ENCODE measurements at places on chromosomes 5 and 9.
A peak's percentile ranks its signal among the peaks of the same experiment; 100 is the strongest.

DNA sequence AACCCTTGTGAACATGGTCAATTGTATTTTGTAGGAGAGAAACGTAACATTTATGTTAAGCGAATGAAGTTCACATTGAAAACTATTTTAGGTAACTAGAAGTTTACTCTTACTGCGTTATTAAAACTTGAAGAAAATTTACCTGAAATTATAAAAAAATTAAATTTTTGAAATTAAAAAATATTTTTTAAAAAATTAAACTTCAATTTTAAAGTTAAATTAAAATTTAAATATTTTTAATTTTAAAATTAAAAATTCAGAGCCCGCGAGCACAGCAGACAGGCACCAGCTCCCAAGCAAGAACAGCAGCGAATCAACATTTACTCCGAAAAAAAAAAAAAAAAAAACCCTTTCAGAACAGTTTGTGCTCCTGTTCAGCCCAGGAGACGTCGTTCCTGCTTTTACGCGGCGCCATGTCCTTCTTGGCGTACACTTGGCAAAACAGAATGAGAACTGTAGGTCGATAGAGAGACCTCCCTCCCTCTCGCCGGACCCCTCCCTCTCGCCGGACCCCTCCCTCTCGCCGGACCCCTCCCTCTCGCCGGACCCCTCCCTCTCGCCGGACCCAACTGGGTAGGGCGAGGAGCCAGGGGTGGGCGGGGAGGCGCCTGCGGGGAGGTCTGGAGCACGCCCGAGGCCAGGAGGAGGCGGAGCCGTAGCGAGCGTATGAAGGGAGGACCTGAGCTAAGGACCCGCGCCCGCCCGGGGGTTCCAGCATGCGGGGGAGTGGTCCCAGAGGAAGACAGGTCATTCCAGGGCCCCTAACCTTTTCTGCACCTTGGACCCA is 235.8 kb downstream of the ROR2 start:
- DNase-seq = peak; percentile 57

DNA sequence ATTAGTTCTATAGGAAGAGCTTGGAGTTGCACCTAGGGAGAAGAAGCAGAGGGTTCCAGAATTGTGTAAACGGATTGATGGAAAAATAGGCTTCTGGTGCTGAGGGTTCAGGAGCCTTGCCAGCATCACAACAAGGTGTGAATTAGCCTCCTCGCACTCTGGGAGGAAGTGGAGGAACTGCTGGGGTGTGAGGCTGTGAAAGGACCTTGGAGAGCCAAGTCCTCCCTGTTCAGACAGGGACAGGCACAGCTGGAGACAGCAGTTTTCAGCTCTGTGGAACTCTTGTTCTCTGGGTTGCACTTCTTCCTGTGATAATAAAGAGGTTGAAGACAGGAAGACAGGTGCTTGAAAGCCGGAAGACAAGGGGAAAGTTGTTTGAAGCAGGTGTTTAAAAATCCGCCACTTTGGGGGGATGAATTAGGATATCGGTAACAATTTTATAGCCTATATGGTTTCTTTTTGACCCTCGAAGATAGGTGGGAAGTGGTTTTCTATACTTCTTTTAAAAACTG is 22.6 kb downstream of the DAPK1 start:
- no peak for DNase-seq

DNA sequence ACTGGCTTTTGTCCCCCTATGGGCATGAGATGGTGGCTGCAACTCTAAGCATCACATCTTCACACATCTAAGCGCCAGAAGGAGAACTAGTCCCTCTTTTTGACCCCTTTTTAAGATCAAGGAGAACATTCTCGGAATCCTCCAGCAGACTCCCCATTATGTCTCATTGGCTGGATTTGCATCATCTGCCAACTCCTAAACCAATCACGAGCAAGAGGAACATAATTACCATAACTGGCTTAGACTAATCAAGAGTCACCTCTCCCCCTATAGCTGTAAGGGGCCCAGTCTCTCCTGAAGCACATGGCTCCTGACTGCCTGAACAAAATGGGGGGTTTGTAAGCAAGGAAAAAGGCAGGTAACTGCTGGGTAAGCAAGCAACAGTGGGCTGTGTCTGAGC is 68.5 kb upstream of the IQGAP2 start:
- DNase-seq = no peak

GRCh38 chr9:8723195-8723594 is 923.6 kb upstream of the DMAC1 start:
- DNase-seq = no peak

DNA sequence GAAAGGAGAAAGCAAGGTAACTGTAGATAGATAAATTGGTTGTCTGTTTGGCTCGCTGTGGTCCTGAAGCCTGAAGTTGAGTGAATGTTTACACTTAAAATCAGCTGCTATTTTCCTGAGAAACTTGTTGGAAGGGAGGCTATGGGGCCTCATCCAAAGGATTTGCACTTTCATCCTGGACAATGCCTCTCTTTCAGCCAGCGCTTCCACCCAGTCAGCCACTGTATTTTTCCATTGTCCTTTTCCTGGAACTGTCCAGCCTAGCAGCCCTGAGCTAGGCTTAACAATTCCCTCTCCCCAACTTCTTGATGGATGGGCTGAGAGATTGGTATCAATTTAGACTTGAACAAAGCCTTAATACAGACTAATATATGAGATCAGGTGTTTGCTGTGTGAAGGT is 429.2 kb downstream of the DMAC1 start:
- DNase-seq = peak; percentile 90

GRCh38 chr9:137985637-137986071 is 108.1 kb downstream of the CACNA1B start:
- DNase-seq = no peak

GRCh38 chr9:113569472-113570060 is 106.0 kb downstream of the RGS3 start:
- no peak for DNase-seq

DNA sequence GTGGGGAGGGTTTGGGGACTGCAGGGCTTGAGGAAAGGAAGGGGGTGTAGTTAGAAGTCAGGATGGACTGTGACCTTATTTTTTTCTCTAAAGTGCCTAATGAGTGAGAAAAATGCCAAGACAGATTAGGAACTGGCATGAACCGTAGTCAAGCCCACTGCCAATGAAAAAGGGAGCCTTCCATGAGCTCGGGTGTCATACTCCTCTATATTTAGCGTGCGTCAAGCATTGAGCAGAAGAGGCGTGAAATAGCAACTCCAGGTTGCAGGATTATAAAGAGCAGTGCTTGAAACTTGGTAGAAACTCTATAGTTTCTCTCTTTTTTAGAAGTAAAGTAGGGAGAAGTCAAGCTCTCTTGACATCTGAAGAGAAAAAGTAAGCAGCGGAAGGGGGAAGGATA is 1.8 kb downstream of the SGCD start:
- DNase-seq = peak; percentile 60

- peak; percentile 9 for DNase-seq
Measured at GRCh38 chr5:140042393-140042642, 781 bp downstream of the NRG2 start.

DNA sequence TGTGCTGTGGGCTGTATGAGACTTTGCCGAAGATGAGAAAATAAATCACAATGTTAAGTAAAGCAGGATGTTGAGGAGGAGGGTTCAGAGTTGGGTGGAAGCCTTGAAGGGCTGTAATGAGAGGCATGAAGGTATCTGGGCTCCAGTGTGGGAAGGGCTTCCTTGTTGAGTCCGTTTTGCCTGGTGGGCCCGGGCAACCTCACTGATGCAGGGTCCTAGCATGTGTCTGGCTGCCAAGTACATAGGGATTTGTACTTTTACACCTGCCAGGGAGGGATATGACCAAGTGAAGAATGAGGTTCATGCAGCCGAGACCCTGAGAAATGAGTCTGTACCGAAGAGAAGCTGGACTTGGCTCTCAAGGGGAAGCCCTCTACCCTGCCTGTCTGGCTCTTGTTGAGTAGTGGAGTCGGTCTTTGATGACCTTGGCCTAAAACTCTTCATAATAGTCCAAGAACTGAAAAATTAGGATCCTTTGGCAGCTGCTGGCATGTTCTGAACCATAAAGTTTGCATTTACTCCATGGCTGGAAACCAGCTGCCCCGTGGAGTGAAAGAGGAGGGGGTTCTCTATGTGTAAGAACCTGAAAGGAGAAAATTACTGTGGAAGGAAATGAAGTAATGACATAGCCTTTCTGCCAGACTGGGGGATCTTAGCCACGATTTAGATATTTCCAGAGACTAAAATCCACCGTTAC is 59.0 kb upstream of the DPYSL3 start:
- DNase-seq = no peak

GRCh38 chr5:134114886-134115805 is 665 bp downstream of the TCF7 start:
- no peak for DNase-seq

DNA sequence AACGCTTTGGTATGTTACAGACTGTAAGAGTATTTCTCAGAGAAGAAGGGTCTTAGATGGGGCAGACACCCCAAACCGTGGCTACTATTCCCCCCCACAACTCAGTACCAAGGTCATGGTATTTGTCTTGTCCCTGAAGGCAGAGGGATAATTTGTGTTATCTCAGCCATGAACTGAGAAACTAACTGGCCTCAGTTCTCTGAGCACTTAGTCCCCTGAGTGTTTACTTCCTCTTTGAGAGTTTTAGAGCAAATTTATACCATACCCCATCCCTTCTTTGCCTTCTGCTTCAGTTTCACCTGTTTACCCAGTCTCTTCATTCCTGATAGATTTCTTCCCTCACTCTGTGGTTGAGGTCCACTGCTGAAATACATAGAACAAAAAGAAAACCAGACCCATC is 183.9 kb downstream of the LRRC70 start:
- DNase-seq = no peak

DNA sequence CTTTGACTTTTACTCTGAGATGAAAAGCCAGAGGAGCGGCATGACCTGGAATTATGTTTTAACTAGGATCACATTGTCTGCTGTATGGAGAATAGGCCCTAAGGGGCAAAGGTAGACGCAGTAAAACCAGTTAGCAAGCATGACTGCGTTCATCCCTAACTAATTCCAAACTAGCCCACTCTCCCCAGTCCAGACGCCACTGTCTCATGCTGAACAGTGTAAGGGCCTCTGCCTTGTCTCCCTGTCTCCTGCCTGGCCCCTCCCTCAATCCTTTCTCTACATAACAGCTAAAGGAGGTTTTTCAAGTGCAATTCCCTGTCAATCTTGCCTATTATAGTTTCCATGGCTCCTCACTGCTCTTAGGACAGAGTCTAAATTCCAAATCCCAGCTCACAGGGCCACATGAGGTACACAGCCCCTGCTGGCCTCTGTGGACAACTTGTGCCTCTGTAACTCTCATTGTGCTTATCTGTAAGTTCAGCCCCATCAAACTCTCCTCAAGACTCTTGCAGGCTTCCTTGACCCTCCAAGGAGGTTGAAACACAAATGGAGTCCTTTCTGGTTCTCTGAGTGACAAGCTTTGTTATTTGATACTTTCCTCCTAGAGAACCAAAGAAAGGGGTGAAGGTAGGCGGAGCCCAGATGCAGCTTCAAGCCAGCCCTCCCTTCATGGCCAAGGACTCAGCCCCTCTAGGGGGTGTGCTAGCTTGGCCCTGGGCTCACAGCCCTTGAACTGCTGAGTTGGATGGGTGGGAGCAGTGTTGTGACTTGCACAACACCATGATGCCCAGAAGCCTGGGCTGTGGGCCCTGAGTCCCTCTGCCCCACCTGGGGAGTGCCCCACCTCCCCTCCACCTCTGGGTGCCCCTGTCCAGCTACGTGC is 16.0 kb upstream of the SLC22A4 start:
- DNase-seq = no peak

DNA sequence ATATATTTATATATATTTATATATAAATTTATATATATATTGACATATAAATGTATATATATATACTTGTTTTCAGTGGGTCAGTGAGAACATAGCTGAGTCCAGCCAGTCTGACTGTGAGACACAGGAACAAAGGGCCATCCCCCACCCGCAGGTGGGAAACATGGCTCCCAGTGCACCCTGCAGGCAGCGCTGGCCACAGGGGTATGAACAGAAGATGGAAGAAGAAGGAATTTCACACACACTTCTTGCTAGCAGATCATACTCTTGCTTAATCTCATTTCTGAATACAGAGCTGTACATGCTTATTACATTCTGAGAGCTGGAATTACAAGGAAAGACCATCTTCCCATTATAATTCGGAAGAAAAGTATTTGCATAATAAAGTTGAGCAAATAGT is 595.4 kb downstream of the IRX1 start:
- no peak for DNase-seq

GRCh38 chr5:59558501-59558900 is 335.0 kb downstream of the PDE4D start:
- no peak for DNase-seq

- no peak for DNase-seq
Measured at GRCh38 chr9:131720330-131720729, 19.5 kb downstream of the RAPGEF1 start.

GRCh38 chr5:145236127-145236526 is 599.0 kb downstream of the PRELID2 start:
- DNase-seq = no peak

DNA sequence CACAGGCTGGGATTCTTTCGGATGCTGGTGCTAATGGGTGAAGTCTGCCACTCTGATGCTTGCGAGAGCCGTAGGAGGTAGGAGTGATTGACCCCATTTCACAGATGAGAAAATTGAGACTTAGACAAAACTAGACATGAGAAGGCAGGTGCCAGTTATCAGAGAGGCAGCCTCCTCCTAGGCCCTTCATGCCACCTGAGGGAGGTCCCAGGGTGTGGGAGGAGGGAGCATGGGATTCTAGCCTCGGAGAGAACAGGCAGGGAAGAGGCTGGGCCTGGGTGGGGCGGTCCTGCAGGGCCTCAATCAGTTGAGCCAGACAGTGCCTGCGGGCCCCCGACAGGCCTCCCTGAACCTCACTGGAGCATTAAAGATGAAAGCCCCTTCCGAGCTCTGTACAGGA is 112.4 kb downstream of the COL23A1 start:
- DNase-seq = no peak

GRCh38 chr5:113846941-113847340 is 333.4 kb downstream of the YTHDC2 start:
- no peak for DNase-seq

GRCh38 chr5:103280967-103281366 is 22.4 kb downstream of the MACIR start:
- DNase-seq = no peak

DNA sequence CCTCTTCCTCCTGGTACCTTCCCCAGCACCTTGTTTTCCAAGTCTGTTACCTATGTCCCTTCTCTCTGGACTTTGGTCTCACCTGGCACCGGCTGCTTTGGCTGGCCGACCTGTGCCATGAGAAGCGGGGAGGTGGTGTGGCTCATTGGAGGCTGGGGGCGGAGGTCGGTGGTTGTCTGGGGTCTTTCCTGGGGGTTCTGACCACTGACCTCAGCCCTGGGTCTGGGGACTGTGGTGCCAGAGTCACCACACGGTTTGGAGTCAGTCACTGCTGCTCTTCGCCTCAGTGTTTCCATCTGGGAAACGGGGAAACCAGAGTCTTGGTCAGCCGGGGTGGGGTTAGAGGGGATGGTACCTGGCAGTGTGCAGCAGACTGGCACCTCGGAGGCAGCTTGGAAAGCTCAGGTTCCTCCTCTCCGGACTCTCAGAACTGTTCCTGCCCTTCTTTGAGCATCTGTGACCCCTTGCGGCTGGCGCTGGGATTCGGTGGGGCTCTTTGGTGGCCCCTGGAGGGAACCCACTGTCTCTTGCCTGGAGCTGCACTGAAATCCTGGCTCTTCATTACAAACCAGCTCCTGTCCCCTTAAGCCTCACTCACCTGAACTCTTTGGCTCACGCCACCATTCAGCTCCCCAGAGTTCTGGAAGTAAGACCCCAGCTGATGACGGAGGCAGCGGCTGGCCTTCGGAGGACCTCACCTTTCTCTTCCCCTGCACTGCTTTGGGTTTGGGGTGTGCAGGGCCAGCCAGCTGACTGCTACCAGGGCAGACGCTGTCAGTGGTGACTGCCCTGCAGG is 4.1 kb upstream of the RXRA start:
- DNase-seq = no peak

- no peak for DNase-seq
Measured at GRCh38 chr5:94702729-94703128, 84.3 kb downstream of the SLF1 start.

All from muscle of leg (tissue), 16 donors.